ENCODE measurements at places on chromosomes 11 and 22.
A peak's percentile ranks its signal among the peaks of the same experiment; 100 is the strongest.

DNA sequence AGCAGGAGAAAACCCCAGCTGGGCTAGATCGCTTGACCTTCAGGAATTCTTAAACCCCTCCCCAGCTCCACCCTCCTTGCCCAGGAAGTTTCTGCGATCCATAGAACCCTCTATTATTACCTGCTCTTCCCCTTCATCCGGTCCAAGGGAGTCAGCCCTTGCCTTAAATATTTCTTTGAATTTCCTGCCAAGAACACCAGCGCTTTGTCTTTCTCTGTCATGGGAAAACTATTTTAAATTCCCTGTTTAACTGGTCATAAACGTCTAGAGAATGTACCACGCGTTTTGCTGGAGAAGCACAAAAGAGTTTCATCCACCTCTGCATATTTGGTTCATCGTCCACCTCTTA lies 496 bp upstream of the TRAF6 start:
- DNase-seq, result no peak

DNA sequence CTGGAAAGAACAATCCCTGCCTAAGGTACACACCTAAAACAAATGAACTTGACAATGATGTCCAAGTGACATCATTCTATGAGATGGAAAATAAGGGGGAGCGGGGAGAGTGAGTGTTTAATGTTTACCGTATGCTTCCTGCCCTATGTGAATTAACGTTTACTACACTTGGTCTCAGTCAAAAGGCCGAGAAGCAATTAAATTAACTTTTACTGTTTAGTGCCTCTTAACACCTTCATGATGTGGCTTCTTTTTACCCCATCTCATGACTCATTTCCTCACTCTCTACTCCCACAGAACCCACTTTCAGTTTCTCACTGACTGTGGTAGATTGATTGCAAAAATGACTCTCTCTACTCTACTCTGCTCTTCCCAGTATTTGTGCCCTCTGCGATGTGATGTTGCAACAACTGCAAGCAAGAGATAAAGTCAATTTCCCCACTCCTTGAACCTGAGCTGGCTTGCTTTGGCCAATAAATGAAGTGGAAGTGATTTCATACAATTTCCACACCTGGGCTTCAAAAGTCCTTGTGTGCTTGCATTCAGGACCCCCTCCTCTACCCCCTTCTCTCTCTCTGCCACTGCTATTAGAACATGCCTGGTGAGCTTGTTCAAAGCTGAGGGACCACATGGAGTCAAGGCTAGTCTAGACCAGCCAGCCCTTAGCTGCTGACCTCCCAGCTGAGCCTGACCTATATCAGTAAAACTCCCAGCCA lies 11.6 kb upstream of the ALKBH3 start:
- no peak for DNase-seq

GRCh38 chr22:48320048-48320682 lies 1507.5 kb downstream of the BRD1 start:
- DNase-seq, result no peak

GRCh38 chr11:121352251-121352891 lies 59.8 kb downstream of the SC5D start:
- DNase-seq, result no peak

GRCh38 chr11:897253-898142 lies 13.1 kb downstream of the CHID1 start:
- no peak for DNase-seq

DNA sequence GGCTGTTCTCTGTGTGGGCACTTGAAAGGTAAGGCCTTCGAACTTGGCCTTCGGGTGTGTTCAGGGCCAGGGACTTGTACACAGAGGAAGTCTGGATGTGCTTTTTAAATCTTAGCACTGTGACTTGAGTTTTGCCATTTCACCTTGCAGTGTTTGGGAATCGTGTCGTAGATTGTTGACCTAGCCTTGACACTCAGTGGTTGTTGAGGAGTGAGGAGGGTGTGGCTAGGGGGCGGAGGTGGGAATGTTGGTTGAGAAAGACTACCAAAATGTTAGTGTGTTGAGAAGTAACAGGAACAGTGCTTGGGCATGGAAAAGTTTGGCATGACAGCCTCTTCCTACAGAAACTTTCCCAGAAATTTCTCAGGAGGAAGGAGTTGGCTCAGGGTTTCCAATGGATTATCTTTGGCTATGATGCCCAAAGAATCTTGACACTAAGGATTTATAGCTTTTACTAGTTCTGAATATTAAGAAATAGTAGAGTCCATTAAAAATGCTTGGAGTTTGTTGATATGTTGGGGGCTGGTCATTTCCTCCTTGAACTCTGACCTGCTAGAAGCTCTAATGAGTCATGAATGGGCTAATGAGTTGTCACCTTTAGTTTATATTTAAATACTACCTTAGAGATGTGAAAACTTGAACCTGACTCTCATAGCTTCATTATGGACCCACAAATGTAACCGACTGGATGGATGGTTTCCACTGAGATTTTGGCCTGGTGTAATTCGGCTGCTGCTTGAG lies 40.6 kb downstream of the BARX2 start:
- no peak for DNase-seq

DNA sequence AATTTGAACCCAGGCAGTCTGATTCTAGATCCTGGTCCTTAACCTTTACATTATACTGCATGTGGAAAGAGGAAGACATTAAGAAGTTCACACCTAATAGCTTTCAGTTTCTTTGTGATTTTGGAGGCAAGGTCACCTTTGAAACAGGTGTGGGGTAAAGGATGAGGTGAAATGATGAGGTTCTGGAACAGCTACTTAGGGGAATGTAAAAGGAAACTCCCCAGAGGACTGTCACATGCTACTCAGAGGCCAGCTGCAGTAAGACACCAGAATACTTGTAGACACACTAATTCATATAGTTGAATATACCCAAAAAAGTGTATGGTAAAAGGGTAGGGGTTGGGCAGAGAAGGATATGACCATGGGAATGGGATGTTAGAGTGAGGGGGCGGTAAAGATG lies 5.4 kb downstream of the APIP start:
- no peak for DNase-seq

- no peak for DNase-seq
These were observed 3.1 kb downstream of the NAP1L4 start for GRCh38 chr11:2989006-2989405.

DNA sequence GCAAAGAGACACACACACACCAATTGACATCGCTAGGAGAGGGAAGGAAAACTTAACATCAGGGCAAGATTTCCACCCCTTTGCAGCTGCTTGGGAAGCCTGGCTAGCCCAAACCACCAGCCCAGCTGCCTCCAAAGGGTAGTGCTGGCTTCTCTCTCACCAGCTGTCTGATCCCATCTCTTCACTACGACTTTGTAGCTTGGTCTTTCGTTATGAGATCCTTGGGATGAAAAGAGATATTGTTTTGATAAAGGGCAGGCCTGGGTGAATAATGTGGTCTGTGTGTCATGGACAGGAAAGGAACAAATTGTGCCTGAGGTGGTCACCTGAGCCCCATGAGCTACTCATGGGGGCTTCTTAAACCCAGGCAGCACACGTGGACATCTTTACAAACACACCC lies 101.9 kb downstream of the ARL14EP start:
- DNase-seq, result no peak

GRCh38 chr22:37230673-37231405 lies 13.2 kb downstream of the RAC2 start:
- DNase-seq, result no peak

DNA sequence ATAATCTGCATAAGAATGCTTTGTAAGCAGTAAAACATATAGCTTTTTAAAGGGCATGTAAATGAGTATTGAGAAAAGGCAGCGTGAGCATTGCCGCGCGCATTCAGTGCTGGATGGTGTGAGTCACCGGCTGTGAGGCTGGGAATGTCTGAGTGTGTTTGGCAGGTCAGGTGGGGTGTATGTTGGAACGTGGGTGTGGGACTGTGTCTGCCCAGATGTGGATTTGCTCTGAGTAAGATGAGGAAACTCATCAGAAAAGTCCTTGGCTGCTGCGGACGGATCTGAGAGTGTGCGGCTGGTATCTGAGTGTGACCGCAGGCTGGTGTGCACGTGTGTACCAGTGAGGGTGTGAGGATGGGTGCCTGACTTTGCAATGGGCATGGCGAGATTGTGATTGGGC lies 66.2 kb upstream of the NECTIN1 start:
- DNase-seq, result no peak

- DNase-seq, result no peak
These were observed 23.0 kb downstream of the CRKL start for GRCh38 chr22:20940186-20940651.

- no peak for DNase-seq
These were observed 1.6 kb downstream of the TSSC4 start for GRCh38 chr11:2402106-2402505.

DNA sequence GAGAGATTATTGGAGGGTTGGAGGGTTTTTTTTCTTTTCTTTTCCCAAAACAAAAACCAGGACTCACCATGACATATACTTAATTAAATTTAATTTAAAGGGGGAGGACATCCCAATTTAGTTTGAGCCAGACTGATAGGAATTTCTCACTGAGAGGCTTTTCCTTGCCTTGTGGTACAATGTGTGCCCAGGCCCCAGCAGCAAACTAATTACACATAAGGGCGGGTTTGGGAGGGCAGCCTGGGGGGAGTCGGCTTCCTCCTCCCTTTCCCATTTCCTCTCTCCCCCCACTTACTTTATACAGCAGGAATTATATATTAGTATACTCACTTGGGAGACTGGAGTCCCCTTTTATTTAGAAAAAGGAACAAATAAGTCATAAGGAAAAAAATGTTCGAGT lies 2.9 kb downstream of the TEAD1 start:
- no peak for DNase-seq

DNA sequence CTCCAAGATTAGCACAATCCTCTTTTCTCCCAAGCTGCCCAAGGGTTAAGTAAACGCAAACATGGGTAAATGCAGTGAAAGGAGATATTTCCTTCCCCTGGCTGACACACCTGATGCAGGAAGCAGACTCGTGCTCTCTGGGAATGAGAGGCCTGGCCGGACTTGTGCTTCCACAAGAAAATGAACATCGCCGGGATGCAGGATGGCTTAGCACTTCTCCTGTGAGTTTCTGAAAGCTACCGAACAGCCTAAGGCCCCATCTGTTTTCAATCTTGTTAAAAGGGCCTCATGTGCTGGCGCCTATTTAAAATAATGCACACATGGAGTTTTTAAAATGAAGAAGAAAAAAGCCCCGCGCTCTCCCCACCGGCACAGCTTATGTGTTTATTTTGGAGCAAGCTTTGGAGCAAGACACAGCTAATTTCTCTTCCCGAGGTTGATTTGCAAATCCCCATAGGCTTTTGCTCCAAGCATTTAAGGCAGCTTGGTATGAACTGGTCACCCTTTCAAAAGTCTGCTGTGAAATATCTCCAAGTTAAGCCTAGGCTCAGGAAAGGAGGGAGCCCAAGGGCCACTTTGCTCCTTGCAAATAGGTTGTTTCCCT lies 100.9 kb downstream of the SYN3 start:
- DNase-seq, result no peak

- DNase-seq, result peak; percentile 79
These were observed 3.2 kb upstream of the C11orf91 start for GRCh38 chr11:33703788-33704187.

DNA sequence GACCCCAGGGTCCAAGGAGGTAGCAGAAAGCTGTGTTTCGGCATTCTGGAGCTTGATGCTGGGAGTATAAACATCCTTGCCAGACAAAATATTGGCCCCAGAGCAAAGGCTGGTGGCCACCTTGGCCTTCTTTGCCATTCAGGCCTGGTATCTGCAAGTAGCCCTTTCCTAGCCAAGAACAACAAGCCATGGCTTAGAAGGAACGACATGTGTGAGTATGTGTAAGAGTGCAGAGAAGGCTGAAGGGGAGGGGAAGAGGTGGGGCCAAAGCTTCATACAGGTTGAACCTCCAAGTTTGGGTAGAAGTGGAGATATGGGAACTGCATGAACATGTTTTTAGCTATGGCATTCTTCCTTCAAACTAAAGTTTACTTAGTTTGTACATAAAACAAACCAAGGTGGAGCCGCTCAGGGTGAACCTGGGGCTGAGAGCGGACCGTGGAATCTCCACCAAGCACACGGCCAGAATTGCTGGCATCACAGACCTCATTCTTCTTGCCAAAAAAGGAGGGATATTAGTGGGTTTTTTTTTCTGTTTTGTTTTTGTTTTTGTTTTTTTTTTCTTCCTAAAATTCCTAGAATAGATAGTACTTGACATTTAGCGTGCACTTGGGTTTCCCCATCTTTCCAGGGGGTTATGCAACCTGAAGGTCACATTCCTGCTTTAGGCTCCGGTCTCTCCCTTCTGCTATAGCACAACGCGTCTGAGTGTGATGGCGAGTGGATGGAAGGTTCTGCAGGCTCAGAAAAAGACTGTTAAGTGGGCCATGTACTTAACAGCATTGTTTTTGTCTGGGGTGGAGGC lies 70.9 kb downstream of the ADAMTS15 start:
- peak; percentile 2 for DNase-seq

DNA sequence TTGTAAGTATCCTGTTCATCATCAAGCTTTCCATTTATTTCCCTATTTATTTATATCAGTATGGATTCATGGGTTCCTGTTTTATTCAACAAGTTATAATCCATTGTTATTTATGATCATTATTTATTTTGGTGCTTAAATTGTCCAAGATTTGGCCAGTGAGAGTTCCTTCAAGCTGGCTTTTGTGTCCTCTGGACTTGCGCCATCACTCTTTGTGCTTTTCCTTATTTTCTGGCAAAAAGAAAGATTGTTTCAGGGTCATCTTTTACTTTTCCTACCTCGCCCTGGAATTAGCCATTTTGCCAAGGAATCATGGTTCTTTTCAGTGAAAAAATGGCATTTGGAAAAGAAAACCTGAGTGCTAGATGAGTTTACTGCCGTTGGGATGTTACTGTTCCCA lies 193.4 kb downstream of the ADAMTS15 start:
- no peak for DNase-seq

DNA sequence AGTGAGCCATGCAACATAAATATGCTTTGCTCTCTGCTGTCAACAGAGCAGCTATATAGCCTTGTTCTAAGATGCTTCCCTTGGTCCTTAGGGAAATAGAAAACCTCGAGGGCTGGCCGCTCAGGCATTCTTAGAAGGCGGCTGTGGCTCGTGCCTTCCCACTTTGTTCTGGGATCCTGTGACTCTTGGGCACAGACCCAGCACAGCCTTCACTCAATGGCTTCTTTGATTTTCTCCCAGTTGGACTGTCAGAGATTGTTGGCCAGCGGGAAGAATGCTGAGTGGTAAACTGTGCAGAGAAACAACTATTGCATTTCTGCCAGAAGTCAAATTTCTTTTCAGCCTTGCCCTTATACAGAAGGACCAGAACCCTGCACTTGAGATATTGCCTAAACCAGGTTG lies 9.5 kb upstream of the MICAL2 start:
- no peak for DNase-seq

DNA sequence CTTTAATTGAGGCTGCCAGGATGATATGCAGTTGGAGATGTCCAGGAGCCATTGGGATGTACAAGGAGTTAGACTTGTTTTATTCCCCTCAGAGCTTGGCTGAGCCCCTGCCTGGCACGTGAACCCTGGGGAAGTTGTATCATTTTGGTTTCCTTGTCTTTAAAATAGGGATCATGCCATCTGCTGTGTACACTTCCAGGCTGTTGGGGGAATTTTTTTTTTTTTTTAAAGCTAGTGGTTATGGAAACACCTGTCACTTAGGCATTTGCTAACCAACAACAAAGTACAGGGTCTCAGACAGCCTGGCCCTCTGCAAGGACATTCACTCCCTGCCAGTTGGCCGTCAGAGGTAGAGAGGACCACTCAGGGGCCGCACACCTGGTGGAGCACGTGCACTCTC lies 8.5 kb upstream of the RAB1B start:
- DNase-seq, result no peak

GRCh38 chr11:62444236-62444833 lies 25.5 kb downstream of the SCGB1A1 start:
- peak; percentile 45 for DNase-seq

Data from mucosa of gallbladder (tissue), 1 donor.